Fibroblast of skin of left quadriceps (primary cell): ENCODE measurements at places on chromosomes 3 and 15.

GRCh38 chr15:65414841-65415621 is 7.7 kb downstream of the IGDCC4 start:
- peak; percentile 47 for DNase-seq

DNA sequence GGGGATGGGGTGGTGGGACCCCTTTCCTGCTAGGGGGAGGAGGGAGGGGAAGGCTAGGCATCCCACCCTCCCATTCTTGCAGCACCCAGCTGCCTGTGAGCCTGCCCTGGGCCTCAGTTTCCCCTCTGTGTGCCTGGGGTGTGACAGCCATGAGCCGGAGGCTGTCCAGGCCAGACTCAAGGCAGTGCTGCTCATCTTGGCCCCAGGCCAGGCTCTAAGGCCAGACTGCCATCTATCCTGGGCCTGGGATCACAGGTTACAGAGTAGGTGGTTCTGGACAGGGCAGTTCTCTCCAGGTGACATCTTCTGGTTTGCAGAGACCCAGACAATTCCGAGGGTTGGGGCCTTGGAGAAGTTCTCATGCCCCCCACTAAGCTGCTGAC is 3.3 kb upstream of the VILL start:
- DNase-seq = no peak

DNA sequence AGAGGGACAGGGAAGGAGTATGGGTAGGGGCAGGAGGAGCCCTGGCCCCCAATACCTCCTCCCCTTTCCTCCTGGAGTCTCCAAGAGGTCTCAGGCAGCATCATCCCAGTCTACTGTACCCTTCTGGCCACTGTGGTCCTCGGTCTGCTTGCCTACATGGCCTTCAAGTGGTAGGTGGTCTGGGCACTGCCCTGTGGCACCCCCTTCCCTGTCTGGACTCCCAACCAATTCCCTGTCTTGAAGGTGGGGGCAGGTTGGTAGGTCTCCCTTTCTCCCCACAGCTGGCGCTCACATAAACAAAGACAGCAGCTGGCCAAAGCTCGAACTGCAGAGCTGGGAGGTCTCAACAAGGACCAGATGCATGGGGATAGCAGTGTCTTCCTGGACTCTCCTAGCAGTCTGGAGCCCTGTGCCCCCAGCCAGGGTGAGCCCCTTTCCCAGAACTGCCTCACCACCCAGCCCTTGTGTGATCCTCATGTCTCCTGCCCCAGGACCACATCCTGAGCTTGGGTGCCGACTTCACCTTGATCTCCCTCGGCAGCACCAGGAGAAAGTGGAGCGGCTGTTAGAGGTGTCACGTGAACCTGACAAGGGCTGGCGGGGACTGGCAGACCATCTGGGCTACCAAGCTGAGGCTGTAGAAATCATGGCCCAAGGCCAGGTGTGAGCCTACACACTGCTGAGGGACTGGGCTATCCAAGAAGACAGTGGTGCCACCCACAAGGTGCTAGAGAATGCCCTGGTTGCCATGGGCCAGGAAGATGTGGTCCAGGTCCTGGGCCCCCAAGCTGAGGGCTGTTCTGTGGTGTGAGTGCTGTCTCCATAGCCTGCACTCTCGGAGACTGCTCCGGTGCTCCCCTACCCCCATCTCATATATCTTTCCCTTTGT is 33.1 kb downstream of the NBEAL2 start:
- DNase-seq = no peak

GRCh38 chr3:11727207-11727606 is 83.5 kb upstream of the VGLL4 start:
- no peak for DNase-seq

DNA sequence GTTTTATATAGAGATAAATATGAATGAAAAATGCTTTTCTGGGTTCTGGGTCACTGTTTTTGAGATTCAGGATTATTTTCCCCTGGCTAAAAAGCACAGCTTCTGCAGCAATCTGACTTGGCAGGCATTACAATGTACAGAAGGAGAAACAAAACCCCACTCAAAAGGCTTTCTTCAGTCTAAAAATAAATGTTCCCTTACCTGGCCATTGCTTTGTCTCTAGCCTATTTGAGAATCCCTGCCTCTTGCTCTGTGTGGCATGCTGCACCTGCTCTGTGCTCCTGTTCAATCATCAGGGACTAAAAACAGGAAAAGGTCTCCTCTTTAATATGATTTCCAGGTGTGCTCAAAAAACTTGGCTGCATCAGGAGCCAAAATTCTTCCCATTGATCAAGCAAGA is 187.4 kb upstream of the STAC start:
- DNase-seq = no peak

DNA sequence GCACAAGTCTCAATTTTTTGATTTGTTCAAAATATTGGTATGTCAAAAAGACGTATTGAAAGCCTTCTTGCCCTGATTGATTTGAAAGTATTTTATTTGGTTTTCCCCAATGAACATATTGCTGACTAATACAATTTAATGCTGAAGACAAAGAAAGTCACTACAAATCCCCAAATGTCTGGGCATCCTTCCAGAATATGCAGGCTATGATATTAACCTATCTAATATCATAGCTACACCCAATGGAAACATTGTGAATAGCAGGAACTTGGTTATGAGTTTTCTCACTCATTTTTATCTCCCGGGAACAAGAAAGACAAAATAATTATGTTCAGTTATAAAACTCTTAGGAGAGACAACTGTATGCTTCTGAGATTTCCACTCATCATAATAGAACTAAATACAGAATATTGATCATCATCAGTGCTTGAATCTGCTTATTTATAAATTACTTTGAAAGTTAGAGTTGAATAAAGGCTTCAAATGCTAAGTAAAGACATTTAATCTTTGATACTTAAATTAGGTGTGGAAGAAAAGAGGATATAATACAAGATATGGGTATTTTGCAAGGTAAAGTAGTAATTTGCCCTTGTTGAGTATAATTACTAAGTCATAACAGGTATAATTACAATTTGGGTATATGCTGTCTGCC is 483.9 kb downstream of the RBMS3 start:
- DNase-seq = peak; percentile 89

- no peak for DNase-seq
These were observed 12.7 kb downstream of the LYSMD4 start for GRCh38 chr15:99720533-99720932.

GRCh38 chr3:184228376-184229137 is 828 bp upstream of the VWA5B2 start:
- no peak for DNase-seq

- DNase-seq = no peak
These were observed 54.3 kb downstream of the SLC30A4 start for GRCh38 chr15:45468294-45468693.

DNA sequence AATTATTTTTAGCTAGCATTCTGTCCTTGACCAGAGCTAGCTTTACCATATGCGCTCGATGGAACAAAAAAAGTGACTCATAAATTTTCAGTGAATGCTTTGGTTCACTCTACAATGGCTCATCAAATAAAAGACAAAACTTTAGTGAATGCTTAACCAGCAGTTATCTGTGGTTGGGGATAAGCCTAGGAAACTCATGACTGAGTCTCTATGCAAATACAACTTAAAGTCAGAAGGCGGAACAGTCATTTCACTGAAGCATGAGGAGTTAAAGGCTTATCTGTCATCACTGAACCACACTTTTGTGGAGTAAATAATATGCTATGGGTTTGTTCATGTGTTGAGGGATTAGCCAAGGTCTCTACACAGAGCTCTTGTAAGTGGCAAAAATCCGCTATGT is 308.4 kb downstream of the SQOR start:
- DNase-seq = no peak

DNA sequence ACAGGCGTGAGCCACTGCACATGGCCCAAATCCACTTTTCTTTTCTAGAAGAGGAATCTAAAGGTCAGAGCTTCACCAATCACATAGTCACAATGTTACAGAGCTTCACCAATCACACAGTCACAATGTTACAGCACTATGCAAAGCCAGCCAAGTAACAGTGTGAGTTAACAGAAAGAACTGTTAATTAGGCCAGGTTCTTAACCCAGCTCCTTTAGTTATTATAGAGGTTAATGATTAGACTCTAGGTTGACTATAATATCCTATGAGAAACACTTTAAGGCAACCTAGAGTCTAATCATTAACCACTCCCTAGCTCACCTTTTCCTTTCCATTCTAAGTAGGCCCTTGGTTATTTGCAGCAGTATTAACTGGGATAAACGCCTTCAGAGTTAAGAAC is 54.0 kb downstream of the TASOR start:
- DNase-seq = no peak

- no peak for DNase-seq
These were observed 6.4 kb upstream of the CAPN7 start for GRCh38 chr3:15199493-15200105.

DNA sequence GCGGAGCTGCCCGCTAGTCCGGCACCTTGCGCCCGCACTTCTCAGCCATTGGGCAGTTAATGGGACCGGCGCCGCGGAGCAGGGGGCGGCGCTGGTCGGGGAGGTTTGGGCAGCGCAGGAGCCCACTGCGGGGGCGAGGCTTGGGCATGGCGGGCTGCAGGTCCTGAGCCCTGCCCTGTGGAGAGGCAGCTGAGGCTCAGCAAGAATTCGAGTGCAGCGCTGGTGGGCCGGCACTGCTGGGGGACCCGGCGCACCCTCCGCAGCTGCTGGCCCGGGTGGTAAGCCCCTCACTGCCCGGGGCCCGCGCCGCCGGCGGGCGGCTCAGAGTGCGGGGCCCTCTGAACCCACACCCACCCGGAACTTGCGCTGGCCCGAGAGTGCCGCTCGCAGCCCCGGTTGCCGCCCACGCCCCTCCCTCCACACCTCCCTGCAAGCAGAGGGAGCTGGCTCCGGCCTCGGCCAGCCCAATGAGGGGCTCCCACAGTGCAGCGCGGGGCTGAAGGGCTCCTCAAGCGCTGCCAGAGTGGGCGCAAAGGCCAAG is 835.0 kb downstream of the TBL1XR1 start:
- DNase-seq = no peak

GRCh38 chr15:31041610-31042009 is 50.2 kb upstream of the MTMR10 start:
- DNase-seq = no peak

- no peak for DNase-seq
These were observed 190.0 kb downstream of the PLCH1 start for GRCh38 chr3:155554777-155555451.

- peak; percentile 34 for DNase-seq
These were observed 22.6 kb downstream of the CRTC3 start for GRCh38 chr15:90552162-90552928.

GRCh38 chr15:27398631-27399161 is 427.7 kb downstream of the GABRG3 start:
- DNase-seq = no peak

DNA sequence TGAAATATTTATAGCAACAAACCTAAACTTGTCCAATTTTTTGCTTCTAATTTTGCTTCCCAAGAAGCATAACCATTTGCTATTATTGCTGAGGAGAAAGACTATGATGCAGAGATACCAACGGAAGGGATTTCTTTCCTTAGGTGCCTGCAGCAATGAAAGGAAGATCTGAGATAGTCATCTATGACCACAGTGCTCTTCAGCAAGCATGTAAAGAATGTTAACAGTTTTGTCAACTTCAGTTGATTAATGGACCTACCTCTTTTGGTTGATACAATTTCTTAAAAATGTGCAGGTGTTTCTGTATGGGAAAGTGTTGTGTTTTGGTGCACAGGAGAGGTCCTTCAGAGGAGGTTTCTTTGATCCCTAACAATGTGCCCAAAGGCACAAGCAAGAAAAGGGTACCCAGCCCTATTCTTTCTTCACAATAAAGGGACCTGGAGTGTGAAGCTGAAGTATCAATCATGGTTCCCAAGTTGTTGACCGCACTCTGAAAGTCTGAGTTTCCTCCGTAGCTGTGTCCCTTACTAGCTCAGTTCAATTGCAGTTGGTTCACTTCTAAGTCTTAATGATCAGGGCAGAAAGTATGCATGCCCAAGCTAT is 307.7 kb upstream of the KCNH8 start:
- no peak for DNase-seq

DNA sequence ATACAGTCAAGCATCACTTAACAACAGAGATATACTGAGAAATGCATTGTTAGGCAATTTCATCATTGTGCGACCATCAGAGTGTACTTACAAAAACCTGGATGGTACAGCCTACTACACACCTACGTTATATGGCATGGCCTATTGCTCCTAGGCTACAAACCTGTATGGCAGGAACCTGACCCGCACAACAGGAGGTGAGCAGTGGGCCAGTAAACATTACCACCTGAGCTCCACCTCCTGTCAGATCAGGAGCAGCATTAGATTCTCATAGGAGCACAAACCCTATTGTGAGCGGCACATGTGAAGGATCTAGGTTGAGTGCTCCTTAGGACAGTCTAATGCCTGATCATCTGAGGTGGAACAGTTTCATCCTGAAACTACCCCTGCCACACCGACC is 89.7 kb downstream of the SCAPER start:
- DNase-seq = no peak

DNA sequence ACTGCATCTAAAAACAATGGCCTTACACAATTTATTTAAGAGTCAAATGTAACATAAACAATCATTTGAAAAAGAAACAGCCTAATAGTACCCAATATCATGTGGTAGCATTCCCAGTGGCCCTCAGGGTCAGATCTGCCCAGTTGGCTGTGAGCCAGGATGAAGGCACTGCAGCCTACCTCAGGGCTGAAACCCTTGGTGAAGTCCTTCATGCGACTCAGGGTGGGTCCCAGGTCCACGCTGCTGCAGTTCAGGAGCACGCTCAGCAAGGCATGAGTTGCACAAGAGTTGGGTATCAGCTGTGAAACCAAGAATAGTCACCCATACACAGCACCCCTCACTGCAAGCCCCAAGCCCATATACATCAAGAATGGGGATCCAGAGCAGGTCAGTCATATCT is 37.1 kb downstream of the SEMA3G start:
- DNase-seq = no peak

- no peak for DNase-seq
These were observed 189.8 kb downstream of the RYR3 start for GRCh38 chr15:33500432-33501195.

DNA sequence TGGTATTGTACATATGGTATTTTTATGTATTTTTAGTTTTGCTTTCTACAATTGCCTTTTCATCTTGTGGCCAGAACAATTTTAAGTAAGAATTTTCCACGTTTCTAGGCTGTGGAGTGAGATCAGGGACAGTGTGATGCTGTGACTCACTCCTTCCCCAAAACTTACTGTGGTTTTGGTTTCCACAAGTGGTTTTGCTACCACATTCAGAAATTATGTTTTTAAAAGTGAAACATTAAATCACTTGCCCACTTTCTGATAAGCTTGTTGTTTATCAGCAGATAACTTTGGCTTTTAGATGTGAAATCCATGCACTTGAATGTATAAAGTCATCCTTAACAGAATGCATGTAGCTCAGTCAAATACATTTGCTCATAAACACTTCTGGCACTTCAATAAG is 192.2 kb upstream of the THRB start:
- no peak for DNase-seq
